Smooth muscle cell of trachea (primary cell): ENCODE measurements at places on chromosomes 2 and 18. TPM values are rescaled to one million over a fixed set of nuclear protein-coding genes. Genes with fewer than 3 reads are reported as not detected.

Gene COL6A3
- 2,183 and 3,095 TPM in 2 replicates for total RNA-seq

Gene RNF181
- total RNA-seq: 160 and 253 TPM in 2 replicates

Gene APLF
- total RNA-seq: 3.8 and 5.8 TPM in 2 replicates

Gene PDK1
- total RNA-seq: 19.8 and 36.9 TPM in 2 replicates

Gene CCDC74B
- 4.8 and 9.3 TPM in 2 replicates for total RNA-seq
